Left cardiac atrium (tissue), 4 donors: ENCODE measurements at places on chromosomes 6 and 20. TPM values are rescaled to one million over a fixed set of nuclear protein-coding genes. Genes with fewer than 3 reads are reported as not detected.

The SMPDL3A gene
- total RNA-seq, result 6.0 TPM

The PCK1 gene
- 21.6 TPM for total RNA-seq

The HLA-DOA gene
- total RNA-seq, result 3.0 TPM

The FAM83D gene
- total RNA-seq, result 0.65 TPM

The NKAIN2 gene
- total RNA-seq, result 2.7 TPM

The RGS19 gene
- 10.0 TPM for total RNA-seq

The DST gene
- 190 TPM for total RNA-seq

The TULP4 gene
- 159 TPM for total RNA-seq

The AGER gene
- total RNA-seq, result 2.8 TPM

The DLK2 gene
- total RNA-seq, result 0.68 TPM

The MPC1 gene
- total RNA-seq, result 273 TPM

The SALL4 gene
- 0.13 TPM for total RNA-seq

The MUC21 gene
- total RNA-seq, result not detected

The FAM162B gene
- 2.0 TPM for total RNA-seq

The MUC22 gene
- 0.06 TPM for total RNA-seq

The SLC24A3 gene
- total RNA-seq, result 2.1 TPM

The PPIL6 gene
- total RNA-seq, result 3.5 TPM

The SNX21 gene
- 23.2 TPM for total RNA-seq

The MYB gene
- total RNA-seq, result 0.24 TPM
